ENCODE measurements at places on chromosomes 3 and 15.

- no peak for DNase-seq
These were observed 619 bp upstream of the CMTM8 start for GRCh38 chr3:32237670-32238452.

DNA sequence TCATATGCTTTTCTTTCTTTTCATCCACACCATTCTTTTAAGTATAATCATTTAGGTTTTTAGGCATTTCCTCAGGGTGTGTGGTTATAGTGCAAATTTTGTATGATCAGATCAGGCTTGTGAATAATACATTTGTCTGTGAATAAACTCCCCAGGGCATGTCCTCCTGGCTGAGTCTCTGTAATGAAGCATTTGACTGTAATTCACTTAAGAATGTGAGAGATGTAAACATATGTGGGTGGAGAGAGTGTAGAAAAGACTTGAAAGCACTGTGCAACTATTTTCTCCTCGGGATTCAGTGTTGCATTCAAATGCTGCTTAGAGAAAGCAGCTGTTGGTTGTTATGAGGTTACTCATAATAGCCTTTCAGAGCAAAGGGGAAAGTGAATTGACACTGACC is 996.5 kb downstream of the TUSC7 start:
- peak; percentile 24 for DNase-seq

DNA sequence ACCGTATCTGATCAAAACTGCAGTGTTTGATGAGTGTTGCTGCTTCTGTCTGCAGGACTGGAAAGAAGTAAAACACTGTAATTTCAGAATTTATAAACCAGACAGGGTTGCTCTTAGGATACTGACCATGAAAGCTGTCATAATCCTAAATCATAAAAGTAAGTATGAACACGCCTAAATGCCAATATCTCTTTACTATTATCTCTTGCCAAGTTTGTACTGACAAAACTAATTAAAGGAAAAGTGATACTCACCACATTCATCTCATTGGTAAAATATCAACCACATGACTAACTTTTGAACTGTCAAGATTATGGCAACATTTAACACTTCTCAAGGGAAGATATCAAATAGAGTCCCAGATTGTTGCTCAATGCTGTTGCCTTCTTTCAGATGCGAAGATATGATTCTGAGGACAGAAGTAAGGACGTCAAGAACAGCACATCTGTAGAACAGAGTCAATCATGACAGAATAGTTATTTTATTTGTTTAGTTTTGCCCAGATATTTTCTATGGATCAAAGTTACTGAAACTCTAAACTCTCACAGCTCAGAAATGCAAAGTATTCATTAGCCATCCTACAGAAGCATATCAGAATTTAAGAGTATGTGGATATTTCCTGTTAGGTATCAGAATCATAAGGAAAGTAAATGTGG is 61.4 kb upstream of the COL8A1 start:
- no peak for DNase-seq

- no peak for DNase-seq
These were observed 12.8 kb downstream of the SAXO2 start for GRCh38 chr15:82275410-82275809.

- no peak for DNase-seq
These were observed 51.1 kb upstream of the CHD2 start for GRCh38 chr15:92848852-92849598.

- no peak for DNase-seq
These were observed 15.9 kb downstream of the VEPH1 start for GRCh38 chr3:157487339-157487738.

GRCh38 chr3:177777699-177778098 is 580.4 kb upstream of the TBL1XR1 start:
- DNase-seq: peak; percentile 22

DNA sequence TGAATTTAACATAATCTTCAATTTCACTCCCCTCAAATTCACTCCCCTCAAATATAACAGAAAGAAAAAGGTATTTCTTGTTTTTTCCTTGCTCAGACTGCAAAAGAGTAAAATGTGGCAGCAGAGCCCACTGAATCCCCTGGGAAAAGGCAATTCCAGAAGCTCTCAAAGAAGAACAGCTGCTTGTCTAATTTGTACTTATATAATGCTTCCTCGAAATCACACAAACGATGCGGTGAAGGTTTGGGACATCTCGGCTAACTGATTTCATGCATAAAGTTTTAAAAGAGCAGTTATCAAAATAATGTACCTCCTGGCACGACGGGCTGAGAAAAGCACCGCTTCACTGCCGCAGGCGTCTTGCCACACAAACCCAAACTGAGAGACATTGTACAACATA is 10.7 kb downstream of the BDH1 start:
- no peak for DNase-seq

DNA sequence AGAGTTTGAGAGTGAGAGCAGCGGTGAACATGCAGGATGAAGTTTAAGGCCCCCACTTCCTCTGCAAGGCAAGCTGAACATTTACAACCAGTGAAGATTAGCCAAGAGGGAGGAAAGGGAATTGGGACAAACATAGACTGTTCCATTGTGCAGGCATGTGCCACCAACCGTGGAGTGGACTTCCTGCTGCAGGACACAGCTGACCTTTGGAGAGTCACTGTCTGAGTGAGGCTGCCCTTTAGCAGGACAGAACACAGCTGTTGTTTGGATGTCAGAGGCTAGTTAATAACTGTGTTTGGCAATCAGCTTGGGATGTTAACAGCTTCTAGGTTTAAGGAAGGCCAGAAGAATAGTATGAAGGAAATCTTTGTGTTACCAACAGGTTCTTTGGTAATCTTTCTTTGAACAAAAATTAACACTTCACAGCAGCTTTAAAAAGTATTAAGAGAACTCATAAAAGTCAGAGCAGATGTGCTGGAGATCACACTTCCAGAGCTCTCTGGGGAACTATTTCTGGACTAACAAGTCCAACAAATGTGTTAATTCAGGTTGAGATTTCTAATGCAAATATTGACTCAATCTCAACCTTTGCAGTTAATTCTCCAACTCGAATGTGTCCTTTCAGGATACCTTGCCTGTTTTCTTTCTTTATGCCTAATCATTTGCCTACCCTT is 31.4 kb downstream of the CTDSPL start:
- no peak for DNase-seq

DNA sequence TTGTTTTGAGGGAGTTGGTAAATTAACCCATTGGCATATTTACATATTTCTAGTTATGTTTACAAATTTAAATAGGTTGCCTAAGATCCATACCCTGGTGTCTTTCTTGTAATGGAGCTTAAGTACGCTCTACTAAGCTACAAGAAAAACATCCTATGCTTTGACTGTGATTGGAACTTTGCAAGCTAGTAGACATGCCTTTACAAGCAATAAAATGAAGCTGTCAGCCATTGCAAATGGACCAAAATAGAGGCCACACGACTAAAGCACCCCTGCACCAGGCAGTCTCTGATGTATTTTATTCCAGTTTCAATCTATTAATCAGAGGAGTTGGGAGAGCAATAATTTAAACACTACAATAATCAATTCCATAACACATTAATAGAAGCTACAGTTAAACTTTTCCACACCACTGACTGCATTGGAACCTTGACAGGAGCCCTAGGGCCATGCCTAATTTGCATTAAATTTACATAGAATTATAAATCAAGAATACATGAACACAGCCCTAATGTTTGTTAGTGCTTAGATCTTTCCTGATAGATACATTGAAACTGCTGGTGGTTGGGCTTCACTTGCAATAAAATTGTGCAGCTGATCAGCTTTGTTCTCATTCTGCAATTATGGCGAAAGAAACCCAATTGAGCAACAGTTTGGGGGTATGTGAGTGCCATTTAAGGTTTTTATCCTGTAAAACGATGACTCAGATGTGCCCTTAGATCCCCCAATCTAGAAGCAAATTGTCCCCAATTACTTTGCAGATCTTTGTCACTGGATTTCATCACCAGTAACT is 360.1 kb downstream of the LSAMP start:
- DNase-seq: no peak

GRCh38 chr15:46270481-46271147 is 635.8 kb downstream of the SQOR start:
- DNase-seq: no peak

DNA sequence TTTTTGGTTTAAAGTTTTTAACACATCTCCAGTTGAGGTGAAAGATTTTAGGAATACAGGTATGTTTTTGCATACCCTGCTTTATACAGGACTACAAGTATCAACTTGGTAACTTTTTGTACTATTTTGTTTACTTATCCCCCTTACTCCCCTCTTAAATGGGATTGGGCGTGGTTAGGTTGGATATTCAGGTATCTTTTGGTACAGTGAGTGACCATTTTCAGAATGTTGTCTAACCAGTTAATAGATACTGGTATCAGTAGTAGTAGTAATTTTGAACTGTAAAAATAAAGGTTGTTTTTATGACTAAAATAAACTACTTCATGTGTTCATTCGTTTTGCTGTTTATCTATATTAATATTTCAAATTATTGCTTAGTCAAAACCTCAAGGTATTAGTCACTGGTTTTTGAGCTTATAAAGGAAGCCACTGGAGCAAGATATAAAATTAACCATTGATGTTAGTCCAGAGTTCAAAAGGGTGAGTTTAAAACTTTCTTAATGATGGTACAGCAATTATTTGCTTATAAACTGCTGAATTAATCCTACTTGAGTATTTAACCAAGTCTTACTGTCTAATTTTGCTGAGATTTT is 3.3 kb downstream of the MME start:
- no peak for DNase-seq

DNA sequence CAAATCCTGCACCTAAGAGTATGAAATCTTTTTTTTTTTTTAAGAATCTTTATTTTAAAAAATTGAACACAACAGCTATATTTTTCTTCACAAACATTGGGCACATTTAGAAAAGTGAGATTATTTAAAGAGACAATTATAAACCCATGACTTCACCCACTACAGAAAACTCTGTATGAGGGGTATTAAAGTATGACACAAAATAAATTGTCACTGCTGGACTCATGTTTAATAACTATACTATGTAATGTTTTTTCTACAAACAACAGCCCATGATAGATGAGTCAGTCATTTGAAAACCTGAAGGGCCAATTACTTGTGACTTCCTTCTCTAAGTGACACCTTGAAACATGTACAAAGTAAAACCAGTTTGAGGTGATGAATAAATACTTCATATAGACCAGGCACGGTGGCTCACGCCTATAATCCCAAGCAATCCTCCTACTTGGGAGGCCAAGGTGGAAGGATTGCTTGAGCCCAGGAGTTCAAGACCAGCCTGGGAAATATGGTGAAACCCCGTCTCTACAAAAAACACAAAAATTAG is 36.0 kb downstream of the AQR start:
- DNase-seq: peak; percentile 8

DNA sequence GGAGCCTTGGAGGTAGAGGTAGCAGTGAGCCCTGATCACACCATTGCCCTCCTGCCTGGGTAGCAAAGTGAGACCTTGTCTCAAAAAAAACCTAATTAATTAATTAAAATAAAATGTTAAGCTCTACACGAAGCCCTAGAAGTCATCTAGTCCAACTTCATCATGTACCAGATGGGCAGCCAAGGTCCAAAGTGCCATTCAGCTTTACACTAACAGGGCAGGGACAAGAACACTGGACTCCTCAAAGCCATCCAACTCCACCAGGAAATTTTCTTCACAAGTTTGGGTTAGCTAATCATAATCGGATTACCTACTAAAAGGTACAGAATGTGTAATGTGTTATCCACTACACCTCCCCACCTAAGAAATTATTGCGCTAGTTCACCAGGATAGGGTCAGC is 48.8 kb downstream of the WWTR1 start:
- DNase-seq: no peak

- DNase-seq: no peak
These were observed 117.9 kb upstream of the SMAD3 start for GRCh38 chr15:66947471-66947870.

DNA sequence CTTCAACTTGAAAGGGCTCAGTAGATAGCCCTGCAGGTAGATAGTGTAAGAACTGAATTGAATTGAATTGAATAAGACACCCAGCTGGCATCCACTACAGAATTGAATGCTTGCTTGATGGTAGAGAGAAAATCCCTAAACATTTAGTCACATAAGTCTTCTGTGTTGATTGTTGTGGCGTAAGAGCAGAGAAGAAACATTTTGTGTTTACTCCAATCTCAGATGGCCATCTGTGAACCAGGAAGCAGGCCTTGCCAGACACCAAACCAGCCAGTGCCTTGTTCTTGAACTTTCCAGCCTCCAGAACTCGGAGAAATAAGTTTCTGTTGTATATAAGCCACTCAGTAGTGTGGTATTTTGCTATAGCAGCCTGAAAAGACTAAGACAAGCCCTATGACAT is 43.6 kb downstream of the SST start:
- DNase-seq: no peak

GRCh38 chr3:28994161-28994905 is 286.5 kb upstream of the RBMS3 start:
- DNase-seq: no peak

DNA sequence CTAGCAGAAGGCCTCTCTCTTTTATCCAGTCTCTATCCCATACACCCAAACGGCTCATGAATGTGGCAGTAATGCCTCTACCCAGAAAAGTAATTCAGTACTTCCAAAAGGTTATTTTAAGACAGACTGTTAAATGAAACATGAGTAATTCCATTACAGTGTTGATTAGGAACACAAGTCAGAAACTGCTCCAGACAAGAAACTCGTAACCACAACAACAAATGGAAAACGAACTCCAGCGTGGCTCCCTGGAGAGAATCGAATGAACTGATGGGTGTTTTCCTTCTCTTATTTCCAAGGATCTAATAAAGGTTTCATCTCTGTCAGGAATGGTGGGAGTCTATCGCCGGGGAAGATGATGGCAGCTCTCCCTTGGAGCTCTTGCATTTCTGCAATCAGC is 228.4 kb downstream of the MAGI1 start:
- no peak for DNase-seq

- peak; percentile 20 for DNase-seq
These were observed 160.0 kb upstream of the CGNL1 start for GRCh38 chr15:57216288-57216687.

GRCh38 chr3:36877930-36878685 is 66.7 kb downstream of the TRANK1 start:
- DNase-seq: no peak

- no peak for DNase-seq
These were observed 408.7 kb downstream of the IL5RA start for GRCh38 chr3:2701471-2701870.

- DNase-seq: no peak
These were observed 12.3 kb upstream of the FETUB start for GRCh38 chr3:186627852-186628414.

DNA sequence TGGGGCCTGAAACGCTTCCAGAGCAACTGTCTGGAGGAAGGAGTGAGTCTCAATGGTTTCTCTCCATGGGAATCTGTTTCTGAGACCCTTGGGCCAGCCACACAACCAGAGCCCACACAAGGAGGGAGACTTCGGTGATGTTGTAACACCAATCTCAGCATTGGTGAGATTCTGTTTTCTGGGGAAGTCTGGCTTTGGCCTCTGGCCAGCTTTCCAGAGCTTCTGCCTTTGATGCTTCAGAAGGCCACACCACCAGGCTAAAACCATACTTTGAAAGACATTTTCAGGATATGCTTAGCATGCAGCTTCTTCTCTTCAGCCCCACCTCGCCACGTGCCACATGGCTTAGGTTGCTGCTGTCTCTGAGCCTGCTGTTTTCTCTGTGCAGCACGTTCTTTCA is 3.6 kb upstream of the EEFSEC start:
- DNase-seq: no peak

Data from epithelial cell of prostate (primary cell).